ENCODE measurements at places on chromosomes 1 and 21.

DNA sequence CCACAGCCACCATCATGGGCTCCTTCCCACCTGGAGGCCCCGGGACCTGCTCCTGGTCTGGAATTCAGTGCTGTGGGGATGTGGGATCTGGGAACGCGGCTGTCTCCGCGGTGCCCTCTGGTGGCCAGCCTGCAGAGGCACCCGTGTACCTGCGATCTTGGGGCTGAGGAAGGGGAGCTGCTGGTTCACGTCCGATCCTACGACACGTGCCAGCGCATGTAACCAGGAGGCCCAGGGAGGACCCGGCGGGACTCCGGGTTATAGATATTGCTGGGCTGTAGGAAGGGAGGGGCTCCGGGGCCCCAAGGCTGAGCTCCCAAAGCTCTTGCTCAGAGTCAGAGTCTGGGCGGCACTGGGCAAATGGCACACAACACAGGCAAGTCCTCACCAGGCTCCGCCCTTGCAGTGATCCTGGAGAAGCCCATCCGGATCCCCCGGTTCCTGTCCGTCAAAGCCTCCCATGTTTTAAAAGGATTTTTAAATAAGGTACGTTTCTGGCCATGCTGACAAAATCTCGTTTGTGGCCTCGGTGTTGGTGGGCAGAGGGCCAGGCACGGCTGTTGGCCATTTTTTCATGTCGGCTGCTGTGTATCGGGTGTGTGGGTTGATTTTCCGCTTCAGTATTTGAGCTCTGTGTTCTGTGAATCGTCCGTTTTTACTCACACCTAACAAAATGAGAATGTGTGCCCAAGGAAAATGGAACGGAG is 20.1 kb downstream of the FAAP20 start:
- no peak for DNase-seq

- no peak for DNase-seq
Observed at GRCh38 chr1:153251562-153251961, 7.9 kb upstream of the LORICRIN start.

DNA sequence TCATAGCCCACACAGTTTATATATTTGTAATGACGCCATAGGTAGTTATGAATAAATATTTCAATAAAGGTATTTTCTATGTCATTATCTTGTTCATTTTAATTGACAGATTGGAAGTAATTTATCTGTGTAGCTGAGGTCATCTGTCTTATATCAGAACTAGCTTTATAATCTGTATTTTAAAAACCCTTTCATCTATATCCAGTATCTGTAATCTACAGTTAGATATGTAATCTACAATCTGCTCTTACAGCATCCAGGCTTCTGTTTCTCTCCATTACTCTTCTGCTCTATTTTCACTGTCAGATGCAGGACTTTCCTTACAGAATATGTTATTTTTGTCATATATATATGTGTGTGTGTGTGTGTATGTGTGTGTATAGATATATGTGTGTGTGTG is 137.6 kb downstream of the LBR start:
- DNase-seq = no peak

- no peak for DNase-seq
Observed at GRCh38 chr1:911875-912739, 11.6 kb upstream of the SAMD11 start.

DNA sequence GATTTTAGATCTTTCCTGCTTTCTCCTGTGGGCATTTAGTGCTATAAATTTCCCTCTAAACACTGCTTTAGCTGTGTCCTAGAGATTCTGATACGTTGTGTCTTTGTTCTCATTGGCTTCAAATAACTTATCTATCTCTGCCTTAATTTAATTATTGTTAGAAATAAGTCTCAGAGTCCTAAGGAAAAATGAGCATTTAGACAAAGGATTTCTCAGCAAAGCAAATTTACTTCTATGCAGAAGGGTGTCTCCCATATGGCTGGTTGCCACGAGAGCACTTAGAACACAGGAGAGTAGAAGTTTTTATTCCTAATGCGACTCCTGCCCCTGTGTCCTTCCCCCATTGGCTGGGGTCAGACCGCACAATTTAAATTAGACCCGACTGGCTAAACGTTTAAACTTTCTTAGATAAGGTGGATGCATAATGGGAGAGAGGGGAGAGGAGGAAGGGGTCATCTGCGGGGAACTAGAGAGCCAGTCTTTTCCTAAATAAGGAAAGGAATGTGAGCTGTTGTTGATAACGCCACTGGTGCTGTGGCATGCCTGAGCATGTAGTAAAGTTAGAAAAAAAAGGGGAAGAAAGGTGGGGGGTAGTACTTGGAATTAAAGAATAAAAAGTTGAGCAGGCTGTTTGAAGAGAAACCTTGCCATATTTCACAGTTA is 170.2 kb downstream of the DYRK1A start:
- DNase-seq = no peak

GRCh38 chr1:203581841-203582240 is 44.8 kb upstream of the ATP2B4 start:
- no peak for DNase-seq

DNA sequence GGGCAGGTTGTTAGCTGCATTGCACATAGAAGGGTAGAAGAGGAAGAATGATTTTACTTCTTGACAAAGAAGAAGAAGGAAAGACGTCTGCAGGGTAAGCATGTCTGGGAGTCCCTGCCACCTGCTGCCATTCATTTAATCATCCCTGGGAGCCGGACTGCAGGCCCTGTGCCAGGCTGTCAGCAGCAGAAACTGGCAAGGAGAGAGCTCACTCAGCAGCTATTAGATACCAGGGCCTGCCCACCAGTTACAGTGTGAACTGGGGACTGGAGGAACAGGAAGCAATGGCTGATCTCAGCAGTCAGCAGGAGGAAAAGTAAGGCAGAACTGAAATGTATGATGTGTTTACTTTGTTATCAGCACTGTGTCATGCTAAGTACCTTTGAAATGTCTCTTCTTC is 75.7 kb upstream of the C1orf87 start:
- DNase-seq = no peak

DNA sequence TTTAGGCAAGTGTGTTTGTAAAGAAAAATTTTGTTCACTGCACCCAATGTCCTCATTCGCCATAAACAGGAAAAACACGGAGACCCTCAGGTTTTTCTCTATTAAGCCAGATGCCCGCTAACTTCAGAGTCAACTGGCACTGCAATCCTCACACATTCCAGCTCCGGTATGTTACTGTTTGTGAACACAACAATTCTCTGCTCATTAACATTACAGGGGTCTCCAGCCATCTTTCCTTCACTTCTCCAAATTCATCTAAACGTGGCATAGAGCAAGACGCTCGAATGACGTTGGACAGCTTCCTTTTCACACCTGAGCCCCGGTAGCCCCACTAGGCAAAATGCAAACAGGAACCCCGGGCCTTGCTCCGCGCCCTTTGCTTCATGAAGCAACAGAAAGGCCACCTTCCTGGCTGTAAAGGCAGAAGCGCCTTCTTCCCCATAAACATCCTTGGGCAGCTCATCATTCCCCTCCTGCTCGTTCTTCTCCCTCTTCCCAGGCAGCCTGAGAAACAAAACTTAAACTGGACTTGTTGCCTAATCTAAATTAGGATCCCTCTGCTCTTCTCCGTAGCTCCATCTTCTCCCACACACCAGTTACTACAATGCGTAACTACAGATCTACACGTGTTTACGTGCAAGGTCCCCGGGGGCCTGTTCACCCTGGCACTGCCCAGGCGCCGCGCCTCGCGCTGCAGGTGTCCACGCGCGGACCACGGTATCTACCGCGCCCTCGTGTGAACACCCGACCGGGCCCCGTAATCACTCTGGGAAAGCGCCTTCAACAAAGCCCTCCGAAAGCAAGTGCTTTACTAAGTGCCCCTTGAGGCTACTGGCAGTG is 1.2 kb downstream of the LBR start:
- no peak for DNase-seq

DNA sequence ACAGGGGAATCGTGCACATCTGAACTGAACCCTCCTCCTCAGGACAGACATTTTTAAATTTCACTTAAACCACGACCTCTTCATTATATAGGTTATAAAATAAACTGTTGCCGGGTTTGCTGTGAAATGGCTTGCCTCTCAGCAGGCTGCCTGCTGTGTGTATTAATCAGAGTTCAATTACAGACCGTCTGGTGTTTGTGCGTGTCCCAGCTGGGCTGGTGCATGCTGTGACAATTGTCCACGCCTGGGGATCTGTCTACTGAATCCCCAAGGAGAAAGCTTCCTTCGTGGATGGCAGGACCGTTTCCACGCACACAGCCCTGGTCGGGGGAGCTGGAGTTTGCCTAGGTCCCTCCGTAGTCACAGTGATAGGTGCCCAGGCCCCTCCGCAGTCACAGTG is 13.4 kb upstream of the AGPAT3 start:
- DNase-seq = no peak

DNA sequence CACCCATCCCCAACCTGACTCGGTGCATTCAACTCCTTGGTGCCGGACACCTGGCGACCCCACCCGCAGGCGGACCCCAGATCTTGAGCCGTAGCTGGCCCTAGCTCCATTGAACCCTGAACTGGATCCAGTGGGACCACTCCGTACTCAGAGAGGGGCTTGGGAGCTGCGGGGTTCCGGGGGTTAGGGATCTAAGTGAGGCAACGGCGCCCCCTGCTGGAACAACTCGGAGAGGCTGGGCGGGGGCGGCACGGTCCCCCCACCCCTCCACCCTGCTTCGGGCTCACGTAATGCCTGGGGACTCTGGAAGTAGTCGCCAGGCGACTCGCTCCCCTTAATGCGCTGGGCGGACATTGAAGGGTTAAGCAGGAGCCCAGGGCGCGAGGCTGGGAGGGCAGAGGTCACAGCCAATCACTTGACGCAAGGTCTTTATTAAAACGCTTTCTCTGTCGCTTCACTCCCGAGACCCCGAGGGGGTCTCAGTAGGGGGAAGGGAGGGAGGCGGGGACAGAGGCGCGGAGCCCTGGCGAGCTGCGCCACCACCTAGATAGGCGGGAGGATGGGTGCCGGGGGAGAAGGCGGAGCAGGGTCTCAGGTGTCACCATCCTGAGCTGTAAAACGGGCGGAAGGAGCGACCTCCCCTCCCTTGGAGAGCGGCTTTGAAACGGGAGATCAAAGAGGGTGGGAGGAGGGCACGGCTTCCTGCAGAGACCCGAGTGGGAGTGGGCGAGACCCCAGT is 704 bp upstream of the CRABP2 start:
- DNase-seq = no peak

DNA sequence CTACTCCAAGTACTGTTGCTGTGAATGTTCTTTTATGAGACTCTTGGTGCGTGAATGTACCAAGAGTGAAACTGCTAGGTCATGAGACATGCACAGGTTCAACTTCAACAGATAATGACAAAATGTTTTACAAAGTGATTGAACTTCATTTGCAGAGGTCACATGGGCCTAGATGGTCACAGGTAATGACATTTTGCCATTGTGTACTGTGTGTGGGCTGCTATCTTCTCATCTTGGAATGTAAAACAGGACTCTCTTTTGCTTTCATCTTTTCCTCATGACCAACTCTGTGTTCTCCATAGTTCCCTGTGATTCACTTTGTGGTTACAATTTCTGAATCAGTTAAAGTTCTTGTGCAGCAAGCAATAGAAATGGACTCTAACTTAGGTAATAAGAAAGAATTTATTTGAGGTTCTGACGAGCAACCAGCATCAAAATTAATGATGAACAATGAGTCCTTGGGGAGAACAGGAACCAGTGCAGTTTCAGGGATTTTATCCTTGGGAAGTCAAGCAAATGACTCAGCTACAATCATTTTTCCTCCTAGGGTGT is 16.2 kb upstream of the TSNAX start:
- no peak for DNase-seq

DNA sequence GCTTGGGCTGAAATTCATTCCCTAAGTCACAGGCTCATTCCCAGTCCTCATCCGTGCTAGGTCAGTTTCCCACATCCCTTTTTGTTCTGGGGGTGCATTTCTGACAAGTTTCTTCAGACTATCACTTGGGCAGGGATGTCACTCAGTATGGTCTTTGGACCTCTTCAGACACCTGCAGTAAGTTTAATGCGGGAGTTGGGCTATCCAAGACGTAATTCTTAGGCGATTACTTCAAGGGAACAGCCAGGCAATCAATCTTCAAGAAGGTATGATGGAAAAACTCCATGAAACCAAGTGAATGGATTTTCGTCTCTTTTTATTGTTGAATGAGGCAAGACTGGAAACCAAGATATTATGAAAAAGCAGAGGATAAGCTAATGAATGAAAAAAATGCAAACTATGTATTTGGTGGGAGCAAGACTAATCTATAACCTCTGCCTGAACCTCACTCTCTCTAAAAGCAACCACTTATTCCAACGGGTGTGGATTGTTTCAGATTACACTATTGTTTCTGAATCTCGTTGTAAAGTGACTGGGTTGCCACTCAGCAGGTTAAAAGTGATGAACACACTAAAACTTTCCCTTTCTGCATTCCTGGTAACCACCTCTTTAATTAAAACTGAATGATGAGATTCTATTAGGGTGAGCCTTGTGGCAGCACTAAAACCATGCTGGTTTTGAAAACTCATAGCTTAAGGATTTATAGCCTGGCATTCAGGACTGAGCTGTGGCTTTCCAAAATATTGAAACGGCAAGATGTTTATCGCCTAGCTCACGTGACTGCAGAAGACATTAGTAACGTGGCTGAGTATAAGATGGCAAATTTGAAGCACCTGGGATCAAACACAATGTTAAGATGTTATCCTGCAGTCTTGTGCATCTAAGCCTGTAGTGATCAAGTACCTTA is 1.1 kb downstream of the RASAL2 start:
- DNase-seq = no peak

GRCh38 chr1:240210026-240210425 is 118.3 kb downstream of the FMN2 start:
- no peak for DNase-seq

DNA sequence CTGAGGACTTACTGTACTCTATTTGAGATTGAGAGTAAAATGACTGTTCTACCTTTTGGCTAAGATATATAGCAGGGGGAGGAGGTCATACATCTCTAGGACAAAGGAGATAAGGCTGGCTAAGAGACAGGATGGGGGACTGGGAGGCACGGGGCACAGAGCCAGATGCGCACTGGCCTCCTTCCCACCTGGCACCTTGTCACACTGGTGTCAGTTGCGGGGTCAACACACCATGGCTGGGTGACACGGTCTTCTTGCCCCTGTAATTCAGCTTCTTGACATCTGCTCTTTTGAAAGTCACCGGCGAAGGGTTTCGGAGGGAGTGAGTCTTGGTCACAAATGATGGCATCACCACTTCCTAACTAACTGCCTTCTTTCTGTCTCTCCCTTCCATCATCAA is 177.3 kb downstream of the ZSCAN20 start:
- DNase-seq = no peak

DNA sequence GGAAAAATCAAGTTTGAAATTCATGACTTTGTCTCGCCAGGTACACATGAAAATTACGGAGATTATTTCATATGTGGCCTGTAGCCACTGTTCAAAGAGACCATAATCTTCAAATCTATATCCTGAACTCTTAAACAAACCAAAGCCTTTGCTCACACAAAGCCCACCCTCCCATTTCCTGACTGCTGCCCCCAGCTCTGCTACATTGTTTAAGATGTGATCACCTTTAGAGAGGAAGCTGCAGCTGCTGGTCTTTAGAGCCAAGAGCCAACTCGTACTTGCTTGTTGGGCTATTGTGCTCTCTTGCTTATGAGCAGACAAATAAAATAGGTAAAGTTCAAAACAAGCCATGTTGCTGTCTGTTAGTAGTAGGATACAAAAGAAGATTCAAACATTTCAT is 71.9 kb downstream of the DTL start:
- DNase-seq = no peak

GRCh38 chr21:38913120-38913892 is 107.6 kb downstream of the ETS2 start:
- DNase-seq = no peak

- DNase-seq = no peak
Observed at GRCh38 chr1:167561753-167562152, 8.2 kb upstream of the CREG1 start.

GRCh38 chr1:26627954-26628353 is 67.9 kb upstream of the ARID1A start:
- no peak for DNase-seq
